Cardiac septum (tissue), 1 donor: ENCODE measurements at places on chromosomes 11 and 22. TPM values are rescaled to one million over a fixed set of nuclear protein-coding genes. Genes with fewer than 3 reads are reported as not detected.

RASGRP2 gene
- total RNA-seq: 30.8 TPM

HBB gene
- 1,223 TPM for total RNA-seq

ARHGAP8 gene
- 0.19 TPM for total RNA-seq

TNNI2 gene
- 0.78 TPM for total RNA-seq

OR52A1 gene
- total RNA-seq: not detected

ISX gene
- not detected for total RNA-seq

PKP3 gene
- 0.83 TPM for total RNA-seq

OR56B4 gene
- not detected for total RNA-seq

DUSP8 gene
- 36.9 TPM for total RNA-seq

CELF1 gene
- 102 TPM for total RNA-seq

CTSW gene
- total RNA-seq: 0.83 TPM

KLHL35 gene
- total RNA-seq: 0.75 TPM

KCNQ1 gene
- 43.0 TPM for total RNA-seq

WEE1 gene
- total RNA-seq: 95.1 TPM

OR10D3 gene
- not detected for total RNA-seq

C11orf86 gene
- total RNA-seq: not detected

CD248 gene
- 9.7 TPM for total RNA-seq

EFCAB6 gene
- 1.3 TPM for total RNA-seq

- no peak for DNase-seq
Observed at GRCh38 chr22:48393041-48393370, 1434.7 kb downstream of the BRD1 start.

- DNase-seq: no peak
Observed at GRCh38 chr11:97224396-97224795, 834.6 kb downstream of the JRKL start.

DNA sequence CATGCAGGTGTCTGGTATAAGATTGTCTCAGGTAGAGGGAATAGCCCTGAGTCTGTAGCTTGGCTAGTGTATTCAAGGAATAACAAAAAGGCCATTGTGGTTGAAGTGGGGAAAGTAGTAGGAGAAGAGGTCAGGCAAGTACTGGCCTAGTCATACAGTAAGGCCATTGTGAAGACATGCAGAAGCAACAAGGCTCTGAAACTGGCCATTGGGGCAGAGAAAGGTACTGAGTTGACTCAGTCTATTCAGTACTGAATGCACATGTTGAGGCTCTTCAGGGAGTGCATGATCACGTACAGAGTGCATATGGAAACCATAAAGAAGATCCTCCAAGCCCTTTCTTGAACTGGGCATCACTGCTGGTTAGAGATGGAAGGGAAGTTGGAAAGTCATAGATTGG, 477.6 kb downstream of the SOX6 start:
- no peak for DNase-seq

DNA sequence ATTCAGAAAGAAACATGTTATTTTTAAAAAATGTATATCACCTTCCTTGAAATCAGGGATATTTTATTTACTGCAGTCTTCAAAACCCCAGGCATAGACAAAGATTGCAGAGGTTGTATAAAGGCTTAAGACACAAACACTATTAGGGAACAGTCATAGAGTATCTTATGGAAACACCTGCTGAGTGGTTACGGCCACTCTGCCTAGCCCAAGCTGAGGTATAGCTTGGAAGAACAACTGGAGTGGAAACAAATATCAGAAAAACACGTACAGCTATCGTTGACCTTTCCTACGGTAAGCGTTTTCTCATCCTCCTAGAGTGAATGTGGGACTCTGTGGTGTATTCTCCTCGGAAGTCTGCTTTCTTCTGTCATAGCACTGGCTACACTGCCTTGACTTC, 30.4 kb upstream of the LYVE1 start:
- DNase-seq: no peak

DNA sequence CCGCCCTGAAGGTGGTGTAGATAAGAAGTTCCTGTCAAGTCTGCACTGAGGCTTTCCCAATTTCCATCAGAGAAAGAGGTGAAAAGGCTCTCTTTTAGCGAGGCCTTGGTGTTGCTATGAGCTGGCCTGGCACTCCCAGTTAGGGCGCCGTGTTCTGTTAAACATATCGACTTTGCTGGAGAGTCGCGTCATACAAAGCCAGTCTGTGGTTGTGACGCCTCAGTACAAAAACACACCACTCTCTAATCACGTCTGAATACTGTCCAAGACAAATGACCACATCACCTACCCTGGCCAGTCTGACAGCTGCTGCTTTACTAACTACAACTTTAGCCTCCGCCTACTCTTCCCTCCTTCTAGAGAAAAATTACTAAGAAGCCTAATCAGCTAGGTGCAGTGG, 8.0 kb upstream of the TOLLIP start:
- no peak for DNase-seq

DNA sequence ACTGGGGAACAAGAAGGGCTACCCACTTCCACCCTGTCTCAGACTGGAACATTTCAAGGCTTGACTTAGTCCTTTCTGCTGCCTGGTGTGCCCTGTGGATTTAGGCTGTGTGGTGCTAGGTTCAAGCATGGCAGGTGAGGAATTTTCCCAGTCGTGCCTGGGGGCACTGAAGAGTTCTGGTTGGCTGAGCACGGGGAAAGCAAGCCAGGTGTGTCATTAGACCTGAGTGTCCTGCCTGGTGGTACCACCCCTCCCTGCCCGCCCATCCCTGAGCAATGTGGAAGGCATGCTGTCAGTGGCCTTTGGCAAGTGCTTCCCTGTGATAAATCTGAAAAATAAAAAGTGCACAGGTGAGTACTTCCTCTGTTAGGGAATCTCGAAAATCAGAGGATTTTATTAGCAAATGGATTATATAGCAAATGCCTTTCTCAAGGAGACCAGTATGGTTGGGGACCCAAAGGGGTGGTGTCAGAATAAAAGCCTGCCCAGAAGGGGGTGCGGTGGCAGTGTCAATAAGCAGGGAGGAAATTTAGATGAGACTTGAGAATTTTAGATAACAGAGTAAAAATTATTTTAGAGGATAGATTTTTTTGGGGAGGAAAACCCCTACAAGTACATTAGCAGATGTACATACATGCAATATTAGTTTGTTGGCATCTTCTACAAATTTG, 22.8 kb downstream of the TEAD1 start:
- DNase-seq: no peak

GRCh38 chr11:128550261-128550821, 37.0 kb downstream of the ETS1 start:
- no peak for DNase-seq

GRCh38 chr22:41047801-41048211, 44.6 kb upstream of the EP300 start:
- DNase-seq: no peak

- DNase-seq: no peak
Observed at GRCh38 chr11:58641803-58642581, 19.5 kb downstream of the CNTF start.

DNA sequence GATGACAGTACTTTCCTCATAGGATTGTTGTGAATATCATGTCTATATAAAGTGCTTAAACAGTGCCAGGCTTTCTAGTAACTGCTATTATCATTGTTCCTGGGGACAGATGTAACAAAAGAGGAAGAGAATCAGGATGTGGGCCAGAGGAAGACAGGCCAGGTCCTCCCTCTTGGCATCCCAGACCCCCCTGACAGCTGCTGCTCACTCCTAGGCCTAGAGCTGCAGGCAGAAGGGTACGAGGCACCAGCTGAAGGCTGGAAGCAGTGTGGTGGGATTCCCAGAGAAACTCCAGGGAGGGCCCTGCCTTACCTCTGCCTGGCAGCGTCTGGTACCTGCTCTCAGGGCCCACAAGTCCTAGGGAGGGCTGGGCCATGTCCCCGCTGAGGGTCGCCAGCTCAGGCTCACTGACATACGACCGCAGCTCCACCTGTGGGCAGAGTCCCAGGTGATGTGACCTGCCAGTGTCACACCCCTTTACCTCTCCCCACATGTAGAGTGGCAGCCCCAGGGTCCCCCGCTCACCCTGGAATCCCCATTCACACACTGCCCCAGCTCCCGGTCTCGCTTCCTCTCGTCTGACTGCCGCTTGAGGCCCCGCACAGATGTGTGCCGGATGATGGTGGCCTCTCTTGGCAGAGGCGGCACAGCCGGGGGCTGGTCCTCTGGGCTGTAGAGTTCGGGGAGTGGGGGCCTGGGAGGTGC, 52.2 kb downstream of the C11orf58 start:
- DNase-seq: no peak

DNA sequence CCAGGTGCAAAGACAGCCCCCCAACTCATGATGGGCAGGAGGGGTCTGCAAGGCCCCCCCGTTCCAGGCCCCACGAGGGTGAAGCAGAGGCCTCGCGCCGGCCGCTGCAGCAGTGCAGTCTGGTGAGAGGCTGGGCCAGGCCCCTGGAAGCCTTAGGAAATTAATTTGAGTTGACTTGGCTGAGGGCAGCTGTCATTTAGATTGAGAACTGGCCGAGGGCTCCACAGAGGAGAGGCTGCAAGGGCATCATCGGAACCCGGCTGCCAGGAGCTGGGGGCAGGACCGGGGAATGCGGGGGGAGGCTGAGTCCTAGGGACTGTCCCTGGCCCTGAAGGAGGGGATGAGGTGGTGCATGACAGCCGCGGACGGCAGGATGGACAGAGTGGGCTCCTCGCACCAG, 39.9 kb downstream of the MN1 start:
- no peak for DNase-seq

DNA sequence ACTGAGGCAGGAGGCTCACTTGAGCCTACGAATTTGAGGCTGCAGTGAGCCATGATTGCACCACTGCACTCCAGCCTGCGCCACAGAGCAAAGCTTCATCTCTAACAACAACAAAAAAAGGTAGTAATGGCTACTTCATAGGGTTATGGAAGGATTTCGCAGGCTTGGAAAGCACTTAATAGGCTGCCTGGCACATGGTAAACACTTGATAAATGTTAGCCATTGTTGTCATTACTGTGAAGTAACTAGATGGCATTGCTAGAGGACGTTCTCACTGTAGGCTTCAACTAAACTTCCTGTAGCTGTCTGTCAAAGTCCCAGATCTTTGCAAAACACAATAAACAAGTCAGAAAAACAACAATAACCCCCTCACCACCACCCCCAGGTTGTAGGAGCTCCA, 357.2 kb upstream of the NARS2 start:
- DNase-seq: no peak

- peak; percentile 79 for DNase-seq
Observed at GRCh38 chr22:42994917-42995562, 19.9 kb downstream of the PACSIN2 start.

DNA sequence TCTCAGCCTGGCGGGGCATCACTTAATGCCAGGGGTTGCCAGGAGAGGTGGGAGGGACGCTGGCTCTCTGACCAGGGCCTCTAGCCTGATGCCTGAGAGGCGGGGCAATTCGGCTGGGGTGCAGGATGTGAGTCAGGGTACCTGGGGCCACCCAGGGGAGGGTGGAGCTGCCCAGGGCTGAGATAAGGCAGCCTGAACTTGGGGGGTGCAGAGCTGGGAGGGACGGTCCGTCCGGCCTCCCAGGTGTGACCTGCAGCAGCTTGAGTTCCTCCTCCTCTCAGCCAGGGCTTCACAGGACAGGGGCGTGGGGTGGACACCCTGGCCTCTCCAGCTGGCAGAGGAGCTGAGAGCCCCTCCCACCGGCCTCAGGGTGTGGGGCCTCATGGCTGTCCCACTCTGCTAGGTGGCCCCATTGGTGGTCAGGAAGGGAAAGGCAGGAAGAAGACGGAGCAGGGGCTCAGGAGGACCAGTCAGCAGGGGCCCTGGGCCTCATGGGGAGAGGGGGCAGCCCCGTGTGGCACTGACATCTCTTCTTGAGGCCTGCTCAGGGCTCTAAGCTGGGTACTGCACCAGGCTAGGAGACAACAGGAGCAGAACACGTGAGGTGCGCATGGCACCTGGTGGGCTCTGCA, 942 bp upstream of the RPS6KA4 start:
- DNase-seq: no peak

DNA sequence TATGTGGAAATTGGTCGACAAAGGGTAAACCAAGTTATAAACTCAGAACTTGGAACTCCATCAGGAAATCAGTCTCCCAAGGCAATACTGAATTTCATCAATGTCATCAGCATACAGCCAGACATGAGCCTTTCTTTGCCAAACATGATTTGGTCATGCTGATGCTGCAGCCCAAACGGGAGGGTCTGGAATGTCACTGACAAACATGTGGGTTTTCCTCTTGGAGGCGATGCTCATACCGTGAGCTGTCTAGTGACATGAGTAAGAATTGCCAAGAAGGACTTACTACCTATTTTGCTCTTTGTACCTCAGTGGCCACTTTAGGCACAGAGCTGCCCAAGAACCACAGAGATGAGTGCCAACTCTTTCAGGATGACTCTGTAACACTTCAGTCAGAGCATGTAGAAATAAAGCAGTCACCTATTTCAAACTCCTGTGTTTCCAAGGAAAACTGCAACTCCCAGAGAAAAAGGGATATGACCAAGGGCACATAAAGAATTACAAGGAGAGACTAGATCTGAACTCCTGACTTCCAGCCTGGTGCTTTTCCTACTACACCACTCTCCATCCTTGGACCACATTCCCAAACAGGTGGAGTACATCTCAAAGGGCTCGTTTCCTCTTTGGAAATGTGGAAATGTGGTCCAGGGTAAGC, 24.3 kb upstream of the MRGPRX2 start:
- DNase-seq: no peak

DNA sequence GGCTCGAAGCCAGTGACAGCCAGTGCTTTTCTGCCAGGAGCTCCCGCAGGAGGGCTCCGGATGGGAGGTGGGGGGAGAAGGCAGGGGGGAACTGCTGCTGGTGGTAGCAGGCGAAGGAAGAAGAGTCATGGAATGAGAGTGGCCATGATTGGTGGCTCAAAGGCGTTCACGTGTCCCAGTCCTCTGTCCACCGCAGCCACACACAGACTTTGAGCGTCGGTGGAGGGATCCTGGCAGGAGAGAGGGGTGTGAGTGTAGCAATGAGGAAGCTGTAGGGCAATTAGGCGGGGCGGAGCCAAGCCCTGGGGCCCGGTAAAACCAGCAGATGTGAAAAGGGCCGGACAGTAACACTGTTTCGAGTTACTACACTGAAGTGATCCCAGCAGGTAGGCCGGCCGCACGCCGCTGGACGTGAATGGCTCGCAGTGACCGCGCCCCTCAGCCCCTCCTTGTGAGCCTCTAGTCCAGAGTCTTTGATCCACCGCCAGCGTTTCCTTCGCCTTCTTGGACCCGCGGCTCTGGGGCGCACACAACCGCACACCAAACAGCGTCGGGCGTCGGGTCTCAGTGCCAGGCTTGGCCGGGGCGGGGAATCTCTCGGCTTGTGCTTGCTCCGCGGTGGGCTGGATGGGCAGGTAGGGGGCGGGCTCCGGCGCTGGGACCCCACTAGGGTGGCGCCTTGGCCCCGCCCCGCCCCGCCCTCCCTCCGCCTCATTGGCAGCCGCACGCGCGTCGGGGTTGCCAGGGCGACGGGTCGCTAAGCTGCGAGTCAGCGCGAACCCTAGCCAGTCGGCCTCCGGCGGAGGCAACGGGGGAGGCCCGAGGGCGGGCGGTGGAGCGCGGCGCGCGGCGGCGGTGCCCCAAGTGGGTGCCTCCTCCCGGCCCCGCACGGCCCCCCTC, at the start of gene LRRC10B:
LRRC10B (plus strand) TSS at position 788 of the 900 bp plus-strand sequence. CDS start 250 bp downstream, outside the sequence.
- DNase-seq: no peak

DNA sequence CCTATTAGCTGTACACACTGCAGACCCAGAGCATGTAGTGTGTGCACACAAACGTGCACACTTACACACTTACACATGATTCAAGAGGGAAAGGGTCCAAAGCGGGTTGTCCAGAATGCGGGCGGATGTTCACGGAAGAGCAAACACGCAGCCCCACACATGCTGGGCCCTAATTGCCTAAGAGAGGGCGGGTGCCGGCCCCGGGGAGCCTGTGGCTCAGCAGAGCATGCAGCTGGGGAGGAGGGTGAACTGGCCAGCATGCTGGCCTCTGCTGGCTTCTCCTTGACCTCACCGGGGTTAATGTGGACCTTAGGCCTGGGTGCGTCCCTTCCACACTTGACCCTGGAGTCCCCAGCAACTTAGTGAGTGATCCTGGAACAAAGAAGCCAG, 816.3 kb downstream of the BRD1 start:
- DNase-seq: no peak

- no peak for DNase-seq
Observed at GRCh38 chr11:47399860-47400767, 8.3 kb upstream of the SLC39A13 start.
